RPMI7951 (cell line): ENCODE measurements at places on chromosomes 2 and 18. TPM values are rescaled to one million over a fixed set of nuclear protein-coding genes. Genes with fewer than 3 reads are reported as not detected.

DNA sequence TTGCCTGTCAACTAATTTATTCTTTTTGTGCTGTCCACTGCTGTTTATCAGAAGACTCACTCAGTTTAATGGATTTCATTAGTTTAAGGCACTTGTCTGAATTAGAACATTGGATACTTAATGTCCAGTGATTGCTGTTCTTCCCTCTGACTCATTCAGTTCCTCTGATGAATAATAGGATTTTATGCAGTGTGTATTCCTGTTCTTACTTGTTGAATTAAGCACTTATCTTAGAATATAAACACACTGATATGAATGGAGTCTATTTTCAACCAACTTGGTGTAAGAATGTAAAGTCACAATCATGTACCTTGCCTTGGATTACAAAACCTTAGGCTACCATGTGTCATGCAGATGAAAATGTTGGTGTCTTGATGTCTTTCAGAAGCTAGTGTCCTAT lies 87.0 kb upstream of the PROKR1 start:
- no peak for DNase-seq

DNA sequence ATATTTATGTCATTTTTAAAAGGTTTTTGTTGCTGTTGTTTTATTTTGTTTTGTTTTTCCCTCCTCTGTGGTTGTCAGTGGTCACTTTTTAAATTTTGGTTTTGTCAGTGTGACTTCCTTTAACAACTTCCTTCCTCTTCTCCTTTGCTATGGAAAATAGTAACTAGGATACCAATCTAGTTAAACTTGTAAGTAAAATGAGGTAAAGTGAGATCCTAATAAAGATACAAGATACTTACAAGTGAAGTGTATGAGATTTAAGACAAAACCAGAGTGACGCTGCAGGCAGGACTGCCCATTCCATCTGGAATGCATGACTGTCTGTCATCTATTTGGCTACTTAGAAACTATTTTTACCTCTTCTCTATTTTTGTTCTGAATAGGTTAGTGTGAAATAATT lies 30.6 kb upstream of the CREB1 start:
- no peak for DNase-seq

DNA sequence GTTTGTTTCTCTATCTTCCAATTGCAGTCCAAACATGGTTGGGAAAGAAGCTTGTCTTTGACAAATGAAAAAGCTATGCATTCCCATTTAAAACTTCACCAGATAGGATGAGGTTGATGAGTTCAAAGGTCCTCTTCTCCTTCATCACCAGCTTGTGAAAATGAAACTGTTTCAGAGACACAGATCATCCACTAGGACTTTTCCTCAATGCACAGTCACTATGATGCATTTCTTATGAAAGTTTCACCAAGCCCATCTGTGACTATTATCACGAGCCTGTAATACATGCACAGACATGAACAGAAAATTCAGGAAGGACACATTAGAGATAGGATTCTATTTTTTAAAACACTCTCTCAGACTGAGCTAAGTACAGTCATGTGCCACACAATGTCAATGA lies 644.4 kb downstream of the PLCL1 start:
- no peak for DNase-seq

DNA sequence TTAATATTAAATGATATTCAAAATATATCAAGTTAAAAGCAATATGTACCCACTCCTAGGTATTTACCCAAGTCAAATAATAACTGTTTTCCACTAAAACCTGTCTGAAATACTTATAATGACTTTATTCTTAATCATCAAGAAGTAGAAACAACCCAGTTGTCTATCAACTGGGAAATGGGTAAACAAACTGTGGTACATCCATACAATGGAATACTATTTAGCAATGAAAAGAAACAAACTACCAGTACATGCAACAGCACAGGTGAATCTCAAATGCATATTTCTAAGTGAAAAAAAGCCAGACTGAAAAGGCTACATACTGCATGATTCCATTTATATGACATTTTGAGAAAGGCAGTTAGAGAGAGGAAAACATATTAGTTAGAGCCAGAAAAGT lies 559.9 kb downstream of the MBD2 start:
- no peak for DNase-seq

GRCh38 chr2:207975921-207976320 lies 49.4 kb downstream of the PLEKHM3 start:
- no peak for DNase-seq

DNA sequence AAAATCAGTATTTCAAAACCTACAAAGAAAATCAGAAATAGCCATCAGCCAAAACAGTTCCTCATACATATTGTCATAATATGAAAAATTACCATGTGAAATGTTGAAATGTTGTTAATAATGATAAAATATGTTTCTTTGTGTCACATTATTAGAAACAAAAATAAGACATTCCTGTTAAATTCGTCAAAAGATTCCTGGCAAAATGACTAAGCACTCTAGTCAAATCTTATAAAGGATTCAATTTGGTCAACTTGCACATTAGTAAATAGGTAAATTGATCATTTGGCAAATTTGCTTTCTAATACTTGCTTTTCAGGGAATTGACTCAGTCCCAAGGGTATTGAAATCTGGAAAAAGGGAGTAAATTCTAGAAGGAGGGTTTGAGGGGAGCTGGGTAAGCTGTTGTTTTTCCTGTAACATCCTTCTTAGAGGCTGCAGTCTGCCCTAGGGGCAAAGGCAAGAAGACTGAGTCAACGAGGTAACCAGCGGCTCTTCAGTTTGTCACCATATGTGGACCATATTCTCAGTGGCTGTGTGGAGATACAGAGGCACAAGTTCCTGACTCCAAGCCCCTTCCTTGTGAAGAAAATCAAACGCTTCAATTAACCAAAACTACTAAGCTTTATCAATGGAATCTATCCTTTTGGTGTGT lies 482.3 kb downstream of the TNS1 start:
- peak; percentile 83 for DNase-seq

ATP8B1 gene
- total RNA-seq: 12.5 TPM in 2 replicates

POTEI gene
- total RNA-seq: not detected in 2 replicates

PLGLB1 gene
- total RNA-seq: 0.36 TPM in 1 of 2 replicates, not detected in the other

DNA sequence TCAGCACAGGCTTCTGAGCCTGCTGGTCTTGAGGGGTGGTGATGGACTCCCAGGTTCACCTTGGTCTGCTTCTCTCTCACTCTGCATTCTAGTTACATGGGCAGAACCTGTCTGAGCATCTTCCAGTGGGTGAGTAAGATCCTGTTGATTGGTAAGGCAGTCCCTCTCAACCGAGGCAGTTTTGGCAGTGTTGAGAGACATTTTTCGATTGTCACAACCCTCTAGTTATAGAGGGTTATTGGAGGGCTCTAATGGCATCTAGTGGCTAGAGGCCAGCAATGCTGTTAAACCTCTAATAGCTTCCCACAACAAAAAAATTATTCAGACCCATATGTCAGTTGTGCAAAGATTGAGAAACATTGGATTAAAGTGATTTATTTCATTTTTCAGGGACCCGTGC lies 9.3 kb upstream of the MGAT5 start:
- DNase-seq: no peak

DNA sequence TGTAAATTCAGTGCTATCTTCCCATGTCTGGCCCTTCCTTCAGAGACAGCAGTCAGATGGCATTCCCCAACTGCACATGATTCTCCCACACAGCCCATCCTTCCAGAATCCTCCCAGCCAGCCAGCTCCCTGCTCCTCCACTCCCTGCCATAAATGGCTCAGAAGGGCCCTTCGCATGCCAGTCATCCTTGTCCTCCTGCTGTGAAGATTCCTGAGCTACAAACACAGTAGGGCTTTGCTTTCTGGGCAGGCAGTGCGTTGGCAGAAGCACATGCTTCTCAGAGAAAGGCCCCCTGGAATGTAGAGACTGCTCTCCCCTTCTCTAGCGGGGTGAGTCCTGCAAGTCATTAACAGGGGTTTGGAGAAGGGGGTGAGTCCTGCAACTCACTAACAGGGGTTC lies 71.9 kb downstream of the TEX51 start:
- no peak for DNase-seq
